Left renal cortex interstitium (tissue), 4 donors: ENCODE measurements at places on chromosomes 5 and 9.

GRCh38 chr5:181149806-181150733, 2.7 kb downstream of the OR2V2 start:
- DNase-seq = no peak

GRCh38 chr5:122653087-122654017, 121.5 kb upstream of the SNX2 start:
- no peak for DNase-seq

DNA sequence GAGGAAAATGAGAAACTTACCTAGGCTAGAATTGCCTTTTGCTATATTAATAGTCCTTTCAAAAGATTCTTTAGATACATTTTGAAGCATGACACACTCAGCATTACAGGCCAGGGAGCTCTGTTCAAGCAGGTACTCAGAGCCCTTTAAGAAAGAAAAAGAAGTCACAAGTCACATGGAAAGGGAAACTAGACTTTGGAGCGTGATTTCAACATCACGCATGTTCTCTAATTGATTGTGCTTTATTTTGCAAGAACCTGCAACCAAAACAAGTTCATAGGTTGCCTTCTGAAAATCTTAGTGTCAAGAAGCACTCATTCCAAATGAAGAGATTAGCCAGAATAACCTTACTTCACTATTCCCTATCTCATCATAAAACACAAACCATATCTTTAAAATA, 103.8 kb downstream of the MPDZ start:
- DNase-seq = no peak

DNA sequence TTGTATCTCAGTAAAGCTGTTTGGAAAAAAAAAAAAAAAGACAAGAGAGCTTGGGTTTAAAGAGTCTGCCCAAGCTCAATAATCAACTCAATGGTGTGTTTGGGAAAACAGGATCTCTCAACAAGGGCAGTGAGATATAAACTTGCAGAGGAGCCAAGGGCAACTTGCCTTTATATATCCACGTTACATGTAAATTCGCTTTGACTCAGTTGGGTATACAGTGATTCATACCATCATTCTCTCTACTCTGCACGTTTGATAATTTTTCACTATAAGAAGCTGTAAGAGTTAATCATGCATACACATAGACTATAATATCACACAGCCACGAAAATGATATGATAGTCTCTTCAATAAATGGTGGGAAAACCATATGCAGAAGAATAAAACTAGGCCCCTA, 24.9 kb downstream of the ADAM19 start:
- no peak for DNase-seq

DNA sequence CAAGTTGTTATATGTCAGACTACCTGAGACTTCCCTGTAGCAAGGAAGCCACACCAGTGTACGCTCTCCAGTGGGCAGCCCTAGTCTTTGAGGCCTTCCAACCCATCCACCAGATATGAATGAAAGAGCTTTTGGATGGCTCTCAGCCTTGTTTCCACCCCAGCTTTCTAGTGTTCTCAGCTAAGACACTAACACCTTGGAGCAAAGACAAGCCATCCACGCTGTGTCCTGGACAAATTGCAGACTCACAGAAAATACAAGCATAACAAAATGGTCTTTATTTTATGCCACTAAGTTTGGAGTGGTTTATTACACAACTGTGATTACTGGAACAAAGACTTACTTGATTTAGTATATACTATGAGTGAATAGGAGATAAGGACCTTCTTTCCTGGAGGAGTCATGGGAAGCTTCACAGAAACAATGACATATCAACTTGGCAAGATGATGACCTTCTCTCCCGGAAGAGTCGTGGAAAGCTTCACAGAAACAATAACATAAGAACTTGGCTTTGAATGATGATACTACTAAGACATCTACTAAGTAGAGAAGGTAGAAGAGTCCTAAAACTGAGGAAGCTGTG, 134.0 kb upstream of the VCAN start:
- DNase-seq = no peak

DNA sequence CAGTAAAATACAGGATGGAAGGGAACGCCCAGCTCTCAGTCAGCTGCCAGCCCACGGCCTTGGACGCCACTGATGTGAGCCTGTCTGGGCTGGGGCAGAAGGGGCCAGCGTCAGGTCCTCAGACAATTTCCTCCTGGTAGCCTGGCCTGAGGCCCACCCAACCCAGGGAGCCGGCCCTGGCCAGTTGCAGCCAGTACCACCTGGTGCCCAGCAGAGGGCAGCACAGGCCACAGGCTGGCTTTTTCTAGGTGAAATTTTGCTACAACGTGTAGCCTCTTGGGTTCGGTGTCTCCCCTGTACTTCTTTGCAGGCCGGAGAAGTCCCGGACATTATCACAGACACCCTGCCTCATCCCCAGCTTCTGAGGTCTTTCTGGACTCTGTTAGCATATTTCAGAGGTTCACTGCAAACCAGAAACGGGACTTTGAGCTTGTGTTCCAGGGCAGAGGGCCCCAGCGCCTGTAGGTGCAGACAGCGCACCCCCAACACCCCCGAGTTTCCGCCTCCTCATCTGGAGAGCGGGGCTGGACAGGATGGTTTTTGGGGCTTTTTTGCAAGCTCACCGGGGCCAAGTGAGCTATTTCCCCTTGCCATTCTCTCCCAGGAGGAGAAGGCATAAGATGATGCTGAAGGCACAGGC, 45.9 kb upstream of the KCNMB1 start:
- peak; percentile 54 for DNase-seq
